ENCODE measurements at places on chromosomes 11 and 22. TPM values are rescaled to one million over a fixed set of nuclear protein-coding genes. Genes with fewer than 3 reads are reported as not detected.

GRCh38 chr11:13210424-13210823 is 67.2 kb upstream of the BMAL1 start:
- H3K36me3 ChIP-seq, result no peaks in the 10 kb centered on the region
- no peak overlapping the region for H3K4me3 ChIP-seq
- peak; percentile 79 for DNase-seq
- H3K4me1 ChIP-seq, result no peaks in the 10 kb centered on the region
- H3K27me3 ChIP-seq, result no peaks in the 10 kb centered on the region

DNA sequence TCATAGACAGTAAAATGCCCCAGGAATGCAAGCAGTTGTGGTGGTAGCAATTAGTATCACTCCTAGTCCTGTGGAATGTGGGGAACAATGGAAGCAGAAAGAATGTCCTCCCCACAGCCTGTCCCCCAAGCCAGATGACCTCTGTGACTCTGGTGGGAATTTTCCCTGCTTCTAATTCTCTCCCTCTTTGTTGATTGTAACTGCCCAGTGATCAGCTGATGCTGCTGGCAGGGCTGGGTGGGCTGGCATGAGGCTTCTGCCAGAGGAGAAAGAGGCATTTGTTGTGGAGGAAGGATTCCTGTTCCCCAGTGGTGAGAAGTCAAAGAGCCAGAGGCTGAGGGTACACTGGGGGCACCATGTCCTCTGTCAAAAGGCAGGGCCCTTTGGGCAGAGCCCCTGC is 116.7 kb upstream of the NCAM1 start:
- no peaks in the 10 kb centered on the region for H3K36me3 ChIP-seq
- DNase-seq, result no peak
- no peaks in the 10 kb centered on the region for H3K27me3 ChIP-seq
- H3K4me3 ChIP-seq, result no peak overlapping the region
- no peak overlapping the region for H3K27ac ChIP-seq

DNA sequence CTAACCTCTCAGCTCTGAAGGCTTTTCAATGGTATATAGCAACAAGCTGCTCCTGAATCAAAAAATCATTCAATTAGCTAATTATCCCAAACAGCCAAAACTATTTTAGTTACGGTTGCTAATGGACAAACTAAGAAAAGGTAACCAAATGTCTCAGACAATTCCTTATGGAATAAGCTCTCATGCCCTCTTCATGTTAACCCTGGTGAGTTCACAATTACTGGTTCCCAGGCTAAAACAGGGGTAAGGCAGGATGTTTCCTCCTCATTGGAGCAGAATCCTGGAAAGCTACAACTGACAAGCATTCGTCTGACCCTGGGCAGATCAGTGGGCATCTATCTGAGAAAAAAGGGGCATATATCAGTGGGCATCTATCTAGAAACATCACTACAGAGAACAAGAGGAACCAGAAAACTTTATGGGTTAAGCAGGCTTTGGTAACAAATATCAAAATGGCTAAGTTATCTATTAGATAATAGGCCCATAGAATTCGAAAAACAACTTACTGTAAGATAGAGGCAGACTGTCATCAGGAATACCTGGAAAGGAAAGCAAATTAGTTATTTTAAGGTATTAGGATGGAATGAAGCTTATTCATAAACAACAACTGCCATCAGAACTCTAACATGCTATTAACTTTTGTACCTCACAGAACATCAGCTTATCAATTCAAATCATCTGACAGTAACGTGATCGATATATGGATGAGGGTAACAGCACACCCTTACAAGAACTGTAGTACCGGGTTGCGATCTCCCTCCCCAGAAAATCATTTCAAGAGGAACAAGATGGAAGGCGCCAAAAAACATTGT is 14.8 kb upstream of the WDR74 start:
- H3K4me1 ChIP-seq, result peaks cover 20% of the 10 kb centered on the region
- DNase-seq, result no peak
- peak overlapping the region; percentile 66 for H3K27ac ChIP-seq
- H3K27me3 ChIP-seq, result no peaks in the 10 kb centered on the region

DNA sequence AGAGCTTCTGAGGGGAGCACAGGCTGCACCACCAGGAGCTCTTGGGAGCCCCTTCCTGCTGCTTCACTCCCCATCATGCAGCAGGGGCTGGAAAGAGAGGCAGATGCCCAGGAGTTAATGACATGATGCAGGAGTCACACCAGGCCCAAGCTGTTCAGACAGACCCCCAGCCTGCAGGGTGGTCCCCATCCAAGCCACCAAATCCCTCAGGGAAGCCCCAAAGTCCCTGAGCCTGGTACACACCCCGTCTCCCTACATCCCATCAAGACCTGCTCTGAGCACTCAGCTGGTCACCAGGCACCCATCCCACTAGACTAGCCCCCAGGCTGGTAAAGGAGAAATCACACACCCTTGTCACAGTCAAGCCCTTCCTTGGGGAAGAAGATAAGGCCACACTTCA is 11.3 kb downstream of the CYB561A3 start:
- H3K4me3 ChIP-seq, result no peak overlapping the region
- H3K36me3 ChIP-seq, result peaks cover 13% of the 10 kb centered on the region
- no peaks in the 10 kb centered on the region for H3K27me3 ChIP-seq
- H3K27ac ChIP-seq, result no peak overlapping the region

DNA sequence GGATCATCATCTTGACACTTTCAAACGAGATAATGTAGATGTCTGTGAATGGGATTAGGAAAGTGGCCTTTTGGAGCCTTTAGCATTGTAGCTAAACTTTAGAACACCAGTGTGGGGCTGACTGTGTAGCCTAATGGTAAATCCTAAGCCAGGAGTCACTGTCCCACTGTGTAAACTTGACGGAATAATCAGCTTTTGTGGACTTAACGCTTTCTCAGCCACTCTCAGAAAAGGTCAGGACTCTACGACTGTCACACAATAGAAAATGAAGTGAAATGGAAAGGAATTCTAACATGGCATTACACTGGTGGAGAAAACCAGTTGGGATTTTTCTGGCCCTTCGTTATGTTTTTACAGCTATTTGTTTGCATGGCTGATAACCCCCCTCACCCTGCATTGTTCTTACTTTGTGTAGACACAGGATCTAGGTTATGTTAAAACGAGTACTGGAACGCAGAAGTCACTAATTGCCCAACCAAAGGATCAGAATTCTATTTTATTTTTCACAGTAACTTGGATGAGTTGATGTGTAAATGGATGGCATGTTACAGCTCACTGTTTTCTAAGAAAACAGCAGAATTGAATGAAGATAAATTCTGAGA is 22.0 kb upstream of the GRAMD1B start:
- no peak for DNase-seq
- H3K36me3 ChIP-seq, result no peaks in the 10 kb centered on the region
- peaks cover 25% of the 10 kb centered on the region for H3K4me1 ChIP-seq
- peak overlapping the region; percentile 56 for H3K27ac ChIP-seq
- no peak overlapping the region for H3K4me3 ChIP-seq

- H3K4me3 ChIP-seq, result peak overlapping the region; percentile 90
- H3K27me3 ChIP-seq, result no peaks in the 10 kb centered on the region
- H3K36me3 ChIP-seq, result no peaks in the 10 kb centered on the region
- peak overlapping the region; percentile 68 for H3K27ac ChIP-seq
- DNase-seq, result peak; percentile 41
Observed at GRCh38 chr11:130449310-130449990, 1.0 kb downstream of the ADAMTS15 start.

GRCh38 chr11:10441091-10441490 is 14.0 kb upstream of the AMPD3 start:
- no peak overlapping the region for H3K4me3 ChIP-seq
- no peak overlapping the region for H3K27ac ChIP-seq
- DNase-seq, result no peak
- H3K4me1 ChIP-seq, result no peaks in the 10 kb centered on the region

The IGLL1 gene
- not detected for total RNA-seq

The SLC7A4 gene
- total RNA-seq, result not detected

- no peaks in the 10 kb centered on the region for H3K27me3 ChIP-seq
- H3K4me1 ChIP-seq, result peaks cover 4% of the 10 kb centered on the region
- H3K4me3 ChIP-seq, result no peak overlapping the region
- no peaks in the 10 kb centered on the region for H3K36me3 ChIP-seq
- DNase-seq, result no peak
Observed at GRCh38 chr11:107834995-107835394, 23.6 kb downstream of the SLC35F2 start.

- H3K4me3 ChIP-seq, result no peak overlapping the region
- no peaks in the 10 kb centered on the region for H3K27me3 ChIP-seq
- H3K4me1 ChIP-seq, result peaks cover 8% of the 10 kb centered on the region
- peak overlapping the region; percentile 33 for H3K27ac ChIP-seq
- H3K36me3 ChIP-seq, result peaks cover 46% of the 10 kb centered on the region
Observed at GRCh38 chr22:24051568-24051967, 40.5 kb downstream of the CABIN1 start.

DNA sequence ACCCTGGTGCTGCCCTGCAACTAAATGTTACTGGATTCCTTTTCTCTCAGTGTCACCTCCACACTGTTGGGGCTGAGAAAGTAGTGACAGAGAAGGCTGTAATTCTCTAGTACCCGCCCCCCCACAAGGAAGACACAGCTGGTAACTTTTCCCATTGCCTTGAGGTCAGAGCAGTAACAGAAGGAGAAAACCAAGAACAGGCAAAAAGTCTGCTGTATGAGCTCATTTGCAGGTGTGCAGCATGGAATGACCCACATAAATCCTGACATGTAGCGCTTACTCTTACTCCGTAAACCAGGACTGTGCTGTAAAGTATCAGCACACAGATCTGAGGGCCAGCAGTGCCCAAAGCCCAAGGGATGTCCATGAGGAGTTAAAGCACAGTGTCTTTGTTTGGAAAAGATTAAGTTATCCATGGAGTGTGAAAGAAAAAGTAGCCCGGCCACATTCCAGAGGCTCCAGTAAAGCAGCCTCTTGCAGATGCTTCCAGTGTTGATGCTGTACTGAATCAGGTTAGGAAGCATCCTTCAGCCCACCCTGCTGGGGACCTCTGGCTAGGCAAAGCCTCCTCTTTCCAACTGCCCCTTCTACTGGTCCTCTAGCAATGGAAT is 120.7 kb downstream of the PLEKHA7 start:
- H3K27me3 ChIP-seq, result no peaks in the 10 kb centered on the region
- H3K4me3 ChIP-seq, result no peak overlapping the region
- peaks cover 46% of the 10 kb centered on the region for H3K4me1 ChIP-seq
- H3K36me3 ChIP-seq, result no peaks in the 10 kb centered on the region

DNA sequence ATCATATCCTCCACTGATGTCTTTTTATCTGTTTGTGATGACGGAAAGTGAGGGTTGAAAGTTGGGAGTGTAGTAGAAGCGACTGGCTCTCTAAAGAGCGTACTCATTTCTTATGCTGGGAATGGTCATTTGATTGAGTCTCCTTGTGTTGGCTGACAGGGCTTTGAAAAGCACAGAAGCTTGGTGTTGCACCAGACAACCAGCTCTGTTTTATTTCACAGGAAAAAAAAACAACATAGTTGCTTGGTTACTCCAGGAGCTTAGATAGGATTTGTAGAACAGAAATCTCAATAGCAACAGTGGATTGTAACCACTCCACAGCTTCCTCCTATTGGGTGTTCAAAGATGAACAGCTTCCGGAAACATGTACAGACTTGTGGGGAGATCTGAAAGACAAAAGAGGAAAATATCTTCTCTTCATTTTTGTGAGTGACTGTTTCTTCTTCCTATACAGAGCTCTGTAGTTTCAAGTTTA is 2.7 kb downstream of the RBM14 start:
- no peaks in the 10 kb centered on the region for H3K27me3 ChIP-seq
- no peak overlapping the region for H3K4me3 ChIP-seq
- no peak overlapping the region for H3K27ac ChIP-seq
- no peak for DNase-seq
- H3K36me3 ChIP-seq, result peaks cover 2% of the 10 kb centered on the region

The RIMBP3B gene
- not detected for total RNA-seq

GRCh38 chr11:32071811-32072210 is 19.1 kb upstream of the RCN1 start:
- no peak overlapping the region for H3K27ac ChIP-seq
- no peaks in the 10 kb centered on the region for H3K4me1 ChIP-seq
- H3K27me3 ChIP-seq, result no peaks in the 10 kb centered on the region
- no peak for DNase-seq
- no peaks in the 10 kb centered on the region for H3K36me3 ChIP-seq

DNA sequence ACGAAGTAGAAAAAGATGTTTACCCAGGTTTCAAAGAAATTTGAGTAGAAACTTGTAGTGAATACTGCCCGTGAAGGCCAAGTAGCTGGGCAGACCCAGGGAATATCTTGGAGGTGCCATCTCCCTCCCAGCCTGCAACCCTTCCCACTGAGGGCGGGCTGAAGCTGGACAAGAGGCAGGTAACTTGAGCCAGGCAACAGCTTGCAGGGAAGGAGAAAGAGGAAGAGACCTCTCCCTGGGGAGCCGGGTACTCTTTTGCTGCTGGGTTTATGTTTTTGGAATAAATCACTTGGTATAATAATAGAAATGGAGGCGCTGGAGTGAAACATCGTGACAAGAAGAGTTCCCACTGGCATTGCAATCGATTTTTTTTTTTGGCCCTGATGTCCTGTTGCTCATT is 49.4 kb upstream of the JAM3 start:
- H3K36me3 ChIP-seq, result no peaks in the 10 kb centered on the region
- no peak for DNase-seq
- no peaks in the 10 kb centered on the region for H3K27me3 ChIP-seq
- H3K27ac ChIP-seq, result no peak overlapping the region

- no peak overlapping the region for H3K27ac ChIP-seq
- no peaks in the 10 kb centered on the region for H3K27me3 ChIP-seq
- H3K4me3 ChIP-seq, result no peak overlapping the region
Observed at GRCh38 chr11:113449743-113450142, 25.5 kb downstream of the DRD2 start.

The PKNOX2 gene
- 16.9 TPM for total RNA-seq

GRCh38 chr11:67416416-67417335 is 1.2 kb downstream of the CARNS1 start:
- peak; percentile 68 for DNase-seq
- H3K36me3 ChIP-seq, result no peaks in the 10 kb centered on the region
- peaks cover 74% of the 10 kb centered on the region for H3K4me1 ChIP-seq
- H3K4me3 ChIP-seq, result no peak overlapping the region
- no peaks in the 10 kb centered on the region for H3K27me3 ChIP-seq

The BARX2 gene
- 0.49 TPM for total RNA-seq

The APOL6 gene
- total RNA-seq, result 23.8 TPM

Measured in thyroid gland (tissue), 4 donors.